ENCODE measurements at places on chromosomes 7 and 10.

DNA sequence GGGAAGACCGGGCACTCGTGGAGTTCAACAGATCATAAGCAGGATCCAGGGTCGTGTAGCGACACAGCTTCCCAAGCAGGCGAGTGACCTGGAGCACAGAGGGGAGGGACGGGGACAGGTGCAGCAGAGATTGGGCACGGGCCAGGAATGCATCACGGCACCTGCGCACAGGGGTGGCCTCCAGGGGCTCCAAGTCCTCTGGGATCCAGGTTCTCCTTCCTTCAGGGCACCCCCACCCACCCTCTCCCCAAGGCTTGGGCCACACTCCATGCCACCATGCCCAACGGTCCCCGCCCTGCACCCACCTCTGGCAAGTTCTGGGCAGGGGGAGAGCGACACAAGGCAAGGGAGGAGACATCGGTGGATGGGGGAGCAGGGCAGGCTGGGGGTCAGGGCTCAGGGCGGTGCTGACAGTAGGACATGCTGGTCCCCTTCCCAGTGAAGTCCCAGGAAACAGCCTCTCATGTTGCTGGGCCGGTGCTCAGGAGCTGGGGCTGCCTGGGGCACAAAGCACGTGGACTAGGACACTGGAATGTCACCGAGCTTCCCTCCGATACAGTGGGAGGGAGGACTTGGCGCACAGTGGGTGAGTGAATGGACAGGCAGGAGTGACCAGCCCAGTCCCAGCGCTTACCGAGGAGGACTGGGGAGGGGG, 597.3 kb downstream of the PTPRN2 start:
- no peak for DNase-seq

- no peak for DNase-seq
Measured at GRCh38 chr7:55570218-55570873, 2.0 kb downstream of the VOPP1 start.

DNA sequence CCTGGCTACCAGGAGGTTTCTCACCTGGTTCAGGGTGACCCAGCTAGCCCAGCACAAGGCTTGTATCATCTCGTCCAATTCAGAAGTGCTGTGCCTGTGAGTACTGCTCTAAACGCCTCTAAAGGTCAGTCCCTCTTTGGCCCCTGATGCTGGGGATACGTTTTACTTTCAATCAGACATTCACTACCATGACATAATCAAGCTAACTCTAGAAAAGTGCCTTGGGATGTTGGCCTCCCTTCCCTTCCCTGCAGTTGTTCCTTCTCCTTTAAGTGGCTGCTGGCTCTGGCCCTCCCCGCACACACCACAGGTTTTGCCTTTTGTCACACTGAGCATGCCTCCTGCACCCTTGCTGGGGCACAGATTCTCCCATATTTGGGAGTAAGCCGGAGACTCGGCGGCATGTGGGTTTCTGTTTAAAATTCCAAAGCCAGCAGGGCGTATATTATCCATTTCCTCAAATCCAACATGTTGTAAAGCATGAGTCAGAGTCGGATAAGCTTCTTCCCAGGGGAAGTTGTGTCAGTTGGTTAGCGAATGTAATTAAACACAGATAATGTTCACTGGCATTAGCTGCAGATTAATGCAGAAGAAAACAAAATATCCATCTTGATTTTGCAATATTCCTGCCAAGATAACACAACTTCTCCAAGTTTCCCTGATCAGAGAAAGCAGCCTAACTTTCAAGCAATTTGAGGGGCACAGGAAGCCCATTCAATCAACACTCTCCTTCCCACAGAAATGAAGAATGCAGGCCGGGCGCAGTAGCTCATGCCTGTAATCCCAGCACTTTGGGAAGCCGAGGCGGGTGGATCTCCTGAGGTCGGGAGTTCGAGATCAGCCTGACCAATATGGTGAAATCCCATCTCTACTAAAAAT, 31.8 kb upstream of the VCL start:
- no peak for DNase-seq

GRCh38 chr7:150964593-150965111, 13.5 kb downstream of the KCNH2 start:
- DNase-seq, result no peak

DNA sequence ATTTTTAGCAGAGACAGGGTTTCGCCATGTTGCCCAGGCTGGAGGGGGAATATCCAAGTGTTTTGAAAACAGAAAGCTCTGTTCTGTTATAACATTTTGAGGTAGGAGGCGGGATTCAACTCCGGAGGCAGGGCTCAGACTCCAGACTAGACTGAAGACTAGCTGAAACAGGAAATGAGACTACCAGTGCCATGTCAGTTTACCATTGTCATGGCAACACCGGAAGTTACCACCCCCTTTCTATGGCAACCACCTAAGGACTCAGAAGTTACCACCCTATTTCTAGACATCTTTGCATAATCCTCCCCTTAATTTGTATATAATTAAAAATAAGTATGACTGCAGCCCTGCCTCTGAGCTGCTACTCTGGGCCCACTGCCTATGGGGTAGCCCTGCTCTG, 1069.1 kb upstream of the AUTS2 start:
- no peak for DNase-seq

- peak; percentile 8 for DNase-seq
Measured at GRCh38 chr10:12644380-12645144, 295.2 kb downstream of the CAMK1D start.

GRCh38 chr10:36281831-36282331, 639.8 kb upstream of the FZD8 start:
- no peak for DNase-seq

DNA sequence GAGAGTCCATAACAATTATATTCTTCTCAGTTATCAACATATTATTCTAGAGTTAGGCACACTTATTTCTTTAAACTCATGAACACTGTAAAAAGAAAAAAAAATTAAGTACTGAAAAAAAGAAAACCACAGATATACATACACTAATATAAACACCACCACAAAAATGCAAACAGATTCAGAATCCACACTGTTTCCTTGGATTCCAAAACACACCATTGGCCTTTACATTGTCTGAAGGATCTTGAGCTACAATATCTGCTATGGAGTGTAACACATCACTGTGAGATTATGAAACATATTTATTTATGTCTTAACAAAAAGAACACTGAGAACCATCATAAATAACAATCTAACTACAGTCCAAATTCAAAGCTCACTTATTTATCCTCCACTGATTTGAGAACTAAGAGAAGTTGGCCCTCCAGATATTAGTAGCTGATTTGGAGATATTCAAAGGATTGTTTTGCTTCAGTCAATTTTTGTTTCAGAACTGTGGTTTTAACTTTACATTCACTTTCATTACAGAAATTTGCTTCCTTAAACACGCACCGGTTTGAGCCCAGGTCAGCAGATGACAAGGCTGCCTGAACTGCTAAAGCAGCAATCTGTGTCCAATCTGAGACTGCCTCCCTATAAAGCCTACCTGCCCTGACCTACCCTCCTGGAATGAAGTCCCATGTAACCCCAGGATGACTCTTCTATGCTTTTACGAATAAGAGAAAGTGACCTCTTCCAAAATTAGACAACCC, 47.0 kb upstream of the CDK1 start:
- peak; percentile 1 for DNase-seq

DNA sequence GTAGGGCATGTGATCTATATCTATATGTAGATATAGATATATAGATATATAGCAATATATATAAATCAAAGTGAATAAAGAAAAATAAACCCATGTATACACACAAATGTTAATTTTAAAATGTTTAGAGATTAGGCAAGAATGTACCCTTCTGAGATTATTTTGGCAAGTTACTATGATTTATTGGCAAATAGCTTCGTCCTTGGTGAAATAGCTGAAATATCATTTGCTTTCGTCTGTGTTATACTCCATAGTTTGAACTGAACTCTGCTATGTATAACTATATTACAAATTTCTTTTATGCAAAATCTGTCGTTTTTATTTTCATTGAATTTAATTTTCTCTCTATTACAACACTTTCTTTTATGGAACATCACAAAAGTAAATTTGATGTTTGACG, 57.5 kb downstream of the CPED1 start:
- no peak for DNase-seq

GRCh38 chr10:91137822-91138221, 82.6 kb upstream of the PCGF5 start:
- no peak for DNase-seq

DNA sequence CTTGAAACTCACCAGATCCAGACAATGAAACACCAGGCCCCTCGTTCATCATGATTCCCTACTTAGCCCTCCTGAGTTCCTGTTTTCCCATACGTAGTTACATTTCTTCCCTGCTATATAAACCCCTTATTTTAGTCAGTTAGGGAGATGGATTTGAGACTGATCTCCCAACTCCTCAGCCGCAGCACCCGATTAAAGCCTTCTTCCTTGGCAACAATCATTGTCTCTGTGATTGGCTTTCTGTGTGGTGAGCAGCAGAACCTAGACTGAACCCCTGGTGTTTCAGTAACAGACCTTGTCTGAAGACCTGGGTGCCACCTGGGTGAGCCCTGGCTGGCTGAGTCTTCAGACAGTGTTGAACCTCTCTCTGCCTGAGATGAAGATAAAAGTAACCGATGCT, 118.0 kb downstream of the OAT start:
- no peak for DNase-seq

GRCh38 chr7:99146979-99147378, 3.1 kb upstream of the SMURF1 start:
- DNase-seq, result no peak

DNA sequence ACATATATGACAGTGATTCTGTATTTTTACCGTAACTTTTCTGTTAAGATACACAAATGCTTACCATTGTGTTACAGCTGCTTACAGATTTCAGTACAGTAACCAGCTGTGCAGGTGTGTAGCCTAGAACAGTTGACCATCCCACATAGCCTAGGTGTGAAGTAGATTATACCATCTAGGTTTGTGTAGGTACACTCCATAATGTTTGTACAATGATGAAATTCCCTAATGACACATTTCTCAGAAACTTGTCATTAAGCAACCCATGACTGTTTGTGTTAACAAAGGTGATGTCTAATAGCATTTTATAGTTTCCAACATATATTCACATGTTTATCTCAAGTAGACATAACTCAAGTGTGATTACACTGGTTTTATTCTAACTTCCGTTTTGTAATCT, 218.5 kb downstream of the PLXDC2 start:
- no peak for DNase-seq

All from activated T-cell treated with anti-CD3 and anti-CD28 coated beads for 48 hours (primary cell).